ENCODE measurements at places on chromosomes 12 and 14.

- no peak for DNase-seq
These were observed 5.3 kb downstream of the HHIPL1 start for GRCh38 chr14:99650189-99650588.

DNA sequence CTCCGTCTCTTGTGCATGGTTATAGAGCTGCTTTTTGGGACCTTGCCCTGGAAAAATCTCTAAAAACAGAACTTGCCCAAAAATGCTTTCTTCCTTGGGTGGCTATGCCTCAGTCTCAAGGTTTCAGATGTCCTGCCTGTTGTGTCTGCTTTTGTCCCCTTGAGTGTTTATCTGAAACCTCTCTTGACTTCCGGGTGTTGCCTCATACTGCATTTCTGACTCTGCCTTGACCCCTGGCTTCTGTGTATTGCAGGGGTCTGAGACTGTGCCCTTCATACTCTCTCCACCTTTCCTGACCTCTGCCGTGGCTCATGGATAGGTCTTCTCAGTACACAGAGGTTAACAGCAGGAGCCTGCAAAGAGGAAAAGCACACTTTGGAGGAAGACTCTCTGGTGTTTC lies 124.8 kb upstream of the NTF3 start:
- DNase-seq = no peak

GRCh38 chr14:96554315-96554910 lies 52.2 kb downstream of the PAPOLA start:
- no peak for DNase-seq

DNA sequence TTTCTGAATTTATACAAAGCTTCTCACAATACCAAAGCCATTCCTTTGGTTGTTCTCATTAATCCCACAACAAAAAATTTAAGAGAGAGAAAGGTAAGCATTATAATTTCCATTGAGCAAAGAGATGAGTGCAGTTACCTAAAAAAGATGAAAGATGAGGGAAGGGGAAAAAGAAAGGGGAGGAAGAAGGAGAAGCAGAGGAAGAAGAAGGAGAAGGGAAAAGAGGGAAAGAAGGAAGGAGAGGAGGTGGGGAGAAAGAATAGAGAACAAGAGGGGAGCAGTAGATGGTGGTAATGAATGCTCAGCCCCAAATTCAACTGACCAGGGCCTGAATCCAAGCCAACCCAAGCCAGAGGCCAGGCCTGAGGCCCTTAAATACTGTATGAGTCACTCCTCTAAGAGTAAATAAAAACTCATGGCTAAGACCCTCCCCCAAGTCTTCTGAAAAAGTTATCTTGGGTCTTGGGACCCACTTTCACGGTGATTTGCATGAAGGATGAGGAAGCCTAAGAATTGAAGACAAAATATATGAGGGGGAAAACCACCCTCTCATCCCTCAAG lies 144.6 kb downstream of the ITPR2 start:
- no peak for DNase-seq

DNA sequence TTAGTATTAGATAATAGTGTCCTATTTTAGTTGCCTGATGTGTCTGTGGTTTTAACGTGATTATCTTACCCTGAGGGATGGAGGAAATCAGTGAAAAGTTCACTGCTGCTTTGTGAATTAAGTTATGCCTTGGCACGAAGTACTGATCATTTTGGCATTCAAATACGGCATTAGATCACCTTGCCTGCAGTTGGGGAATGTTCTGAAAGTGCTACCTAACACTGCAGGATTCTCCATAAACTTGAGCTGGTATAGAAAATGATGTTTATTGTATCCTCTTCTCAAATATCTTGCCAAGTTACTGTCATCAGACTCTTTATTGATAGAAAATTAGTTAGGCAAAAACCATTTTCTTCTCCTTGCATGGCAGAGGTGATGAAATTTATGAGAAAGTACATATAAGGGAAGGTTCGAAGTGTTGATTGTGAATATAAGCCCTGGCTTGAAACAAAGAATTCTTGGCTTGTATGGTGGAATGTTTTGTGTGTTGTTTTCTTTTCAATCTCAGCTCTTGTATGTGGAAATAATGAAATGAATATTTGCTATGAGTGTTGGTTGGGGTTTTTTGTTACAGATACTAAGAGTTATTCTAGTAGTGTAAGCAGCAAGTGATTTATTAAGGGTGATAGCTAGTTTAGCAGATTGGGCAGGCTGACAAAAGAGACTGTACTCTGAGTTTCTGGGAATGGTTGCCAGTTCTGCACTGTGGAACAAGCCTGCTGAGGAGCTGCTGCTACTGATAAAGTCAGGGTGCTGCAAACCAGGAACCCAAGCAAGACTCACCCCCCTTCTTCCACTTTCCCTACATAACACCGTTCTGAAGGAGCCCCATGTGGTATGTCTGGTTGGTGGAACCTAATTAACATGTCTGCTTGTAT lies 448.3 kb downstream of the PCNX1 start:
- peak; percentile 86 for DNase-seq

- DNase-seq = no peak
These were observed 716.1 kb upstream of the LMO3 start for GRCh38 chr12:17322090-17322489.

DNA sequence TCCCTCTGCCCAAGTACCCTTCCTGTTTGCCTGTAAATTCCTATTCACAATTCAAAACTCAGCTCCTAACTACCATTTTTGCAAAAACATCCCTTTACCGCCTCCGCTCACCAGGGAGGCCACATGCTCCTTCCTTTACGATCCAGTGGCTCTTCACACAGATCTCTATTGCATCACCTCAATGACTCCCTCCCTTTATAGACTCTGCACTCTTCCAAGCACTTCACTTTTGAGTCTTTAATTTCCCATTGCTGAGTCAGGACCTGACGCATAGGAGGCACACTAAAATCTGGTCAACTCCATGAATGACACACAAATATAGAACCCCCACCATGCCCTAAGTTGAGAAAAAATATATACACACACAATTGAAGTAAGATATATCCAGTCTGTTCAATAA lies 45.9 kb downstream of the PPP1R13B start:
- peak; percentile 86 for DNase-seq

- DNase-seq = peak; percentile 22
These were observed 11.0 kb upstream of the AEBP2 start for GRCh38 chr12:19428246-19428645.

GRCh38 chr14:92549105-92549858 lies 35.7 kb downstream of the RIN3 start:
- DNase-seq = no peak

- DNase-seq = peak; percentile 57
These were observed 20.4 kb upstream of the HSP90B1 start for GRCh38 chr12:103909811-103910210.

- no peak for DNase-seq
These were observed 424.0 kb downstream of the RMST start for GRCh38 chr12:97886511-97887176.

DNA sequence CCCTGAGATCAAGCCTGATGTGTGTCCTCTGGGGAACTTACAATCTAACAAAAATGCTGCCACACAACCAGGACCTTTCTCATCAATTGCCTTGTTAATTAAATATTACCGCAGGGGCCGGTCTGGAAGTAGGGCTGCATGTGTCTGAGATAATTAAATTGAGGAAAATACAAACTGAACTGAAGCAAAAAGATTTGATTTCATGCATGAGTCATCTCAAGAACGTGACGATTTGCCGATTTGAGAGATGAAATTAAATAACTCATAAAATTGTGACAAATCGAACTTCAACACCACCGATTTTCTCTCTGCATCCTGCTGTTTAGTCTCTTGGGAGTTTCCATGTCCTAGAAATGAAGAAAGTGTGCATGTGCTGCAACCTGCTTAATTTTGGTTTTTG lies 94.6 kb upstream of the DAAM1 start:
- no peak for DNase-seq

GRCh38 chr12:52004042-52004648 lies 2.6 kb upstream of the TAMALIN start:
- peak; percentile 20 for DNase-seq

GRCh38 chr14:92021523-92021922 lies 18.3 kb downstream of the TRIP11 start:
- DNase-seq = no peak

- DNase-seq = peak; percentile 66
These were observed 56.2 kb downstream of the MIPOL1 start for GRCh38 chr14:37253905-37254304.

GRCh38 chr12:37543966-37544668 lies 772.5 kb upstream of the ALG10B start:
- DNase-seq = no peak

GRCh38 chr12:108914121-108914531 lies 34.2 kb downstream of the DAO start:
- peak; percentile 3 for DNase-seq

- no peak for DNase-seq
These were observed 23.7 kb downstream of the LGMN start for GRCh38 chr14:92724516-92725340.

- DNase-seq = peak; percentile 48
These were observed 56.1 kb downstream of the LMNTD1 start for GRCh38 chr12:25497021-25497420.

- DNase-seq = no peak
These were observed 2.0 kb upstream of the TAS2R9 start for GRCh38 chr12:10811883-10812536.

DNA sequence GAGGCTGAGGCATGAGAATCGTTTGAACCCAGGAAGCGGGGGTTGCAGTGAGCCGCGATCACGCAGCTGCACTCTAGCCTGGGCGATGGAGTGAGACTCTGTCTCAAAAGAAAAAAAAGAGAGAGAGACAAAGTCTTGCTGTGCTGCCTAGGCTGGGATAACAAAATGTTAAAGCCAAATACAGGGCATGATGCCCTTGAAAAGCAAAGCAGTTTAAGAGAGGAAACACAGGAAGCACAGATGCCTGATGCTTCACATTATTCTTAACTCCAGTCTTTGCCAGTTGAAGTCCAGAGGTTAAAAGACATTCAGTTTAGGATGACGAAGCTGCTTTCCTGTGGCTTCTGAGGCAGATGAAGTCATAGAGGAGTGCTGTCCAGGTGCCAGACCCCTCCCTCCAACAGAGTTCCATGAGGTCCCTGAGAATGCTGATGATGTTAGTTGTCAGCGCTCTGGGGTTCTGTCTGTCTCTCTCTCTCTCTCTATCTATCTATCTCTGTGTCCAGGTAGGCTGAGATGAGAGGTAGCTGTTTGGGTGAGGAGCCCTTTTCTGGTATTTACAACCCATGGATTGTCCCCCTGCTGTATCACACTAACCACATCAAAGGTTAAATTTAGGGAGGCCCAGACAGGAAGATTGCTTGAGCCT lies 4.9 kb upstream of the MRPL52 start:
- peak; percentile 97 for DNase-seq

GRCh38 chr14:74207943-74208342 lies 31.3 kb upstream of the VSX2 start:
- DNase-seq = no peak

- no peak for DNase-seq
These were observed 297.2 kb downstream of the ITPR2 start for GRCh38 chr12:26535826-26536225.

DNA sequence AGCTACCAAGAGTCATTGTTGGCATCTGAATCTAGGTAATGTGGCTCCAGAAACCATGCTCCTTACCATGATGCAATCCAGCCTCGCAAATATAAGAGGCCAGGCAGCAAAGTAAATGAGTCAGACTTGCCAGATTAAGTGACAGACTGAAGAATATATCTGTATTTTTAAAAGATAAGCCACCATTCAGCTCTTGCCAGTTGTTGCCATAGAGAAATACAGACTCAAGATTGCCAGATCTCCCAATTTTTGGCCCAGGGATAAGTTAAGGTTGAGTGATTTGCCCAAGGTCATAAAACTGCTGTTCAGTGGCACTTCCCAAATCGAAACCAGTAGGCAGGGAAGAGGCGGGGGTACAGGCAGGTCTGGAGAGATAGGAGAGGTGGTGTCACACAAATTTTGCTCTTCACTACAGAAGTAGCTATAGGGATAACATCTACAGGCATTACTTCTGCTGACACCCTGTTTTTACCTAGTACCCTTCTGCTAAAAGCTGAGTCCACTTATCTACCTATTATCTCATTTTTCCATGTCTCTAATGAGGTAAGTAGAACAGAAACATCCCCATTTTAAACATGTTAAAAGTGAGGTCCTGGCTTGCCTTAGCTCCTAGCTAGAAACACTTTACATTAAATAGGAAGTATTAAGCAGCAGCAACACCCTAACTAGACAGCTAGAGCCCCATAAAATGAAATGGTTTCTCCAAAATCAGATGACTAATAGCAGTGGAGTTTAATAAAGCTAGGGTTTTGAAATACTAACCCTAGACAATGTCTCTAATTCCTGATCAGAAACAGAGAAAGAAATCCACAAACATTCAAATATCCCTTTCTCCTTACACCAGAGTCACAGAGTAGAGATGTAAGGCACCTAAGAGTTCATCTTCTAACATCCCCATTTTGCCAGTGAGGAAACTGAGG lies 19.5 kb downstream of the DCAF5 start:
- peak; percentile 83 for DNase-seq

DNA sequence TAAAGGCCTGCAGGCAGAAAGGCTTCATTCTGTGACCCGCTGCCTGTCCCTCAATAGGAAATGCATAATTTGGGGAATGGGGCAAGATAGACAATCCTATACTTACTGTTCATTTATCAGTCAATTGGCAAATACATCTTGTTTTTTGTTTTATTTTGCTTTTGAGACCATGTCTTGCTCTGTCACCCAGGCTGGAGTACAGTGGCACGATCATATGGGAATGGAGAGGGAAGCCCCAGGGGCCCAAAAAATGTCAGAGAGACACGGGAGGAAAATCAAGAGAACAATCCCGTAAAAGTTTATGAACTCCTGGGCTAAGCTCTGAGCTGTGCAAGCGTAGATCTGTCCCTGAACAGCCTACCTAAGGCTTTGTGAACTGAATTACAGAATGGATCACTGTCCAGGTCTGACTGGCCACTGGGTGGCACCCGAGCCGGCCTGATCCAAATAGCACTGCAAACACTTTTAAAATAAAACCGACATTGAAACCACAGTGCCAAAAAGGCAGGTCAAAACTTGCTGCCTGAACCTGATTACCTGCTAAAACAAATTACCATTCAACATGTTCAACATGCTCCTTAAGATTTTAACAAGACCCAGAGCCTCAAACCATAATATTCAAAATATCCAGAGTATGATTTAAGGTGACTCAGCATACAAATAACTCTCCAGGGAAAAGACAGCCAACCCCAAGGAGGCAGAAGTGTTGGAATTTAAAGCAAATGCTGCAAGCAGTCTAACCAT lies 11.8 kb downstream of the COPS7A start:
- peak; percentile 39 for DNase-seq

DNA sequence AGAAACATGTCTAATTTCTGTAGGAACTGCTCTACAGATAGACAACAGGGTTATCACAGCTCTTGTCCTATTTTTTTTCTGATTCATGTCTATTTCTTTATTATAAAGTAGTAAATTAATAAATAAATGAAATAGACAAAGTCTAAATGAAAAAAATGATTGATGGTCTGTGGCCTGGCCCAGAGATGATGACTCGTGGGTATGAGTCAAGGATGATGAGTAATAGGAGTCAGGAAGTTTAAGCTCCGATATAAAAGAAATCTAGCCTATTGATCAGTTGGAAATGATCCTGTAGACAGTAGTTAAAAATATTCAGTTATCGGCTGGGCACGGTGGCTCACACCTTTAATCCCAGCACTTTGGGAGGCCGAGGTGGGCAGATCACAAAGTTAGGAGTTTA lies 90.6 kb upstream of the RTL1 start:
- DNase-seq = peak; percentile 51
